ENCODE measurements at places on chromosomes 1 and 21.

DNA sequence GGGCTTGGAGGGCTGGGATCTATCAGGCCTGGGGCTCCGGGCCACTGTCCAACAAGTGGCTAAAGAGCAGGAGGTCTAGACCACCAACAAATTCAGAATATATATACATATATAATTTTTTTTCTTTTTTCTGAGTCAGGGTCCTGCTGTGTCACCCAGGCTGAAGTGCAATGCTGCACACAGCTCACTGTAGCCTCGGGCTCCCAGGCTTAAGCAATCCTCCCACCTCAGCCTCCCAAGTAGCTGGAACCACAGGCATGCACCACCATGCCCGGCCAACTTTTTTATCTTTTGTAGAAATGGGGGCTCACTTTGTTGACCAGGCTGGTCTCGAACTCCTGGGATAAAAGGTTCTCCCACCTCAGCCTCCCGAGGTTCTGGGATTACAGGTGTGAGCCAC is 6.8 kb upstream of the LAPTM5 start:
- no peak for DNase-seq

GRCh38 chr1:41874903-41875411 is 43.8 kb downstream of the HIVEP3 start:
- DNase-seq = no peak

DNA sequence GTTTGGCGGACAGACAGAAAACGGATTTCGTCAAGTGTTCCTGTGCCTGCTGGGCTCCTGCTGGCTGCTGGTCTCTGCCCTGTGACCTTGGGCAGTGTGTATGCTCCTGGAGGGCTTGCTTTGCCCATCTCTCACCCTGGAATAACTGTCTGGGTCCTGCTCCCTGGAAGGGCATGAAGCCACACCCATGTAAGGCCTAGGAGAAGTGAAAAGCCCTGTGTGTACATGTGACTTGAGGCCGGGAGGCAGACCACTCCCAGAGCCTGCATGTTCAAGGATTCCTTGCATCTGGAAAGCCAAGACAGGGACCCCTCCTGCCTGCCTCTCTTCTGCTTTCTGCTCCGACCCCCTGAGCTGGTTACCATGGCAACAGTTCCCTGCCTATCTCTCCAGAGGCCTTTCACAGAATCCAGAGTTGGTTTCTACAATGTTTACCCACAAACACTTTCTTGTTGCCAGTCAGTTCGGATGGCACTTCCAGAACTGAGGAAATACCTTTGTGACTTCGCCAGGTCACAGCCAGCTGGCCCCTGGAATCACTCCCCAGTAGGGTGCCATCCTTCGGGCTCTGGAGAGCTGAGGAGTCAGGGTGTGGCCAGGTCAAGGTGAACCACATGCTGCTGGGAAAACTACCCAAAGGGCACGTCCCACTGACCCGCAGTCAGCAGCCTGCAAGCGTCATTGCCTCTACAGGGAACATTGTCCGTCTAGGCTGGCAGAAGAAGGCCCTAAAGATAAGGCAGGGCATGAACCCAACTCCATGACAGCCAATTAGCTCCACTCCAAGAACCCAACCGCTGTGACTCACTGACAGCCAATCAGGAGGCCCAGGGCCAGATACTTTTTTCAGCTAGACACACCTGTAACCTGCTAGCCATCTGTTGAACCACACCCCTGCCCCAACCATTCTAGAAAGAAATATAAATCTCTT is 14.7 kb upstream of the GPR37L1 start:
- no peak for DNase-seq

GRCh38 chr1:242432491-242433095 is 91.9 kb downstream of the PLD5 start:
- DNase-seq = no peak

- DNase-seq = no peak
Observed at GRCh38 chr1:111894497-111894896, 95.0 kb downstream of the KCND3 start.

DNA sequence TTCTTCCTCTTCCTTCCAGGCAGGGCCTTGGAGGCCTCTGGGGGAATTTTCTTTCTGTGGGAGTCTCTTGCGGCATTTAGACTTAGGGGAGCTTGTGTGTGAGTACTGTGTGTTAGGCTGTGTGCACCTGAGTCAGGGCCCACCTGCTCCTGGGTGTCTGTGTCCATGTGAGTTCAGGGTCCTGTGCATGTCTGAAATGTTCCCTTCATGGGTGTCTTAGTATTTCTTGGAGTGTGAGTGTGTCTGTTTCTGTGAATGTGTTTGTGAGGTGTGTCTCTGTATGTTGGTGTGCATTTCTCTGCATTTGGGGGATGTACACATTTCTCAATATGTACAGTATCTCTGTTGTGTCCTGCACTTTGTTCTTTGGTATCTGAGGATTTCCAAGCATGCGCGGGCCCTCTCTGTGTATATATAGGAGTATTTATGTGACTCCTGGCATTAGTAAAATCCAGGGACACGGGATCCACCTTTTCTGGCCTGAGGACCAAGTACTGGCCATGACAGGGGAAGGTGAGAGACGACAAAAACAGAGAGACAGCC is 2.4 kb downstream of the TFAP2E start:
- DNase-seq = no peak

- no peak for DNase-seq
Observed at GRCh38 chr1:28280977-28281381, 21.7 kb downstream of the SESN2 start.

DNA sequence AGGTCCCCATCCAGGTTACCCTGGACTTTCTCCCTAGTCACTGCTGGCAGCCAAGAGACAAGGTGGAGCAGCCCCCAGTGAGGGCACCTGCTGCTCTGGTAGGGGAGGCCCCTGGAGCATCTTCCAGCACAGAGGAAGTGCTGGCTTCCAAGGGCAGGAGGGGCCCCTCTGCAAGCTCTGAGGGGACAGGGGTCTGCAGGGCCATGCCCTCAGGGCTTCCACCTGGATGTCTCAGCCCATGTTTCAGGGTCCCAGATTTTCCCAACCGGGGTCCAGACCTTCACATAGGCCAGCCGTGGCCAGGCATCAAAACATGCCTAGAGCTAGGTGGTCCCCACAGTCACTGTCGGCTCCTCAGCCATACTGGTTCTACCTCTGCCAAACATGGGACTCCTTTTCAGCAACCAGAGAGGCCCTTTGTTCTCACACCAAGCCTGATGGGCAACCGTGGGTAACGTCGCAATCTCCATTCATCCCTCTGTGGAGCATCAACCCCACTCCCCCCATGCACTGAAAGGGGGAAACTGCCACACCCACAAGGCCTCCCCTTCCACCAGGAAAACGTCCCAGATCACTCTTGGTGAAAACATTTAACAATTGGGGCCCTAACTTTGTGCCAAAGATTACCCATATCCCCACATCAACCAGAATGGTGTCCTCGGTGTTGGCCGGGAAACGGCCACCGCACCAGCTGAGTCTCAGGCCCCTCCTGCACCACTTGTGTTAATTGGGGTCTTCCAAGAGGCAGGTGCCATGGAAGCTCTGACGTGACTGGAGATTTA is 1.9 kb upstream of the COL6A2 start:
- no peak for DNase-seq

GRCh38 chr1:159913451-159914192 is 11.7 kb downstream of the TAGLN2 start:
- no peak for DNase-seq

GRCh38 chr1:101259744-101260148 is 22.9 kb downstream of the S1PR1 start:
- no peak for DNase-seq

DNA sequence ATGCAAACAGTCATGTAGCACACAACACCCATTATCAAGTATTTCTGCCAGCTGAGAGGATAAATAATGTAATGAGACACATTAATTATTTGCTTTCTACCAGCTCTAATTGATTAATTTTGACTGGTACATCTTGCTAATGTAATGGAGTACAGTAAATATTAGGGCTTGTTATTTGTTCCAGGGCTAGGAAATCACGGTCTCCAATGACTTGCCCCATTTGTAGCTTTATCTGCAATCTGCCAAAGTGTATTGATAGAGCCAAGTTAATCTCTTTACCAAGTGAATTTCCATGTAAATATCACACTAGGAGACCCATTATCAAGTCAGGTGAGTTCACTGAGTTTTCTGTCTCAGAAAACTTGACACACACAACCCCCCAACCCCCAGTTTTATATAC is 55.1 kb downstream of the RGS13 start:
- DNase-seq = no peak

DNA sequence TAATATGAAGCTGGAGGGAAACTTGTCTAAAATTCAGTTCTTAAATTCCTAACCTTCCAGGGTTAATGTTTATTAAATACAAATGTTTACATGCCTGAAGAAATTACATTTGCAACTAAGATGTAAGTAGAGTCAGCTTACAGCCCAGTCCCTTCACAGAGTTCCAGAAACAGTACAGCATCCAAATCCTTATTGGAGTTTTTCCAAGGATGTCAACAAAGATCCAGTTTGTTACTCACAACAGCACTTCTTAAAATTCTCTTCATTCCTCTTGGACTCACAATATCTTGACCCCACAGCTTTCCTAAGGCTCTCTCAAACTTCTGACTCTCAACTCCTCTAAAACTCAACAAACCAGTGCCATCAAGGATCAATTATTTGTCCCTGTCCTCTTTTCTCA is 50.1 kb upstream of the RWDD3 start:
- no peak for DNase-seq

DNA sequence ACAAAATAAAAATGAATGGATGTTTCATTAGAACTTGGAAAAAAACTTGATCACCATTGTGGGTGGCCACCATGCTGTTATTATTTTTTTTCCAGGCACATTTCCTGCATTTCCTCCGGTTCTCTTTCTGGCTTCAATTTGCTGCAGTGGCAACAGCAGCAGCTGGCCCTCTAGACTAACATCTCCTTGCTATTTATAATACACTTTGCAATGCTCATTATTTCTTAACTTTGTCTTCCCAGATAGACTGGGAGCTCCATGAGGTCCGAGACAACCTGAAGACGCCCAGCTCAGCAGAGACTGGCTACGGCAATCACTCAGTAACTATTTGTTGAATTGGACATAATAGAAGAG is 53.4 kb upstream of the ATP5PO start:
- DNase-seq = no peak

- DNase-seq = no peak
Observed at GRCh38 chr1:9651565-9652378, at the start of gene PIK3CD. PIK3CD (plus strand) TSS chr1:9651731; CDS start chr1:9710456, 58,725 bp downstream.

- DNase-seq = no peak
Observed at GRCh38 chr1:86352086-86352485, 44.0 kb downstream of the ODF2L start.

All from SHP77 (cell line).